ENCODE measurements at places on chromosomes 5 and 9.

GRCh38 chr9:23229890-23230317 lies 596.1 kb downstream of the ELAVL2 start:
- DNase-seq: no peak

- no peak for DNase-seq
These were observed 6.5 kb downstream of the SLC35A4 start for GRCh38 chr5:140571105-140571504.

DNA sequence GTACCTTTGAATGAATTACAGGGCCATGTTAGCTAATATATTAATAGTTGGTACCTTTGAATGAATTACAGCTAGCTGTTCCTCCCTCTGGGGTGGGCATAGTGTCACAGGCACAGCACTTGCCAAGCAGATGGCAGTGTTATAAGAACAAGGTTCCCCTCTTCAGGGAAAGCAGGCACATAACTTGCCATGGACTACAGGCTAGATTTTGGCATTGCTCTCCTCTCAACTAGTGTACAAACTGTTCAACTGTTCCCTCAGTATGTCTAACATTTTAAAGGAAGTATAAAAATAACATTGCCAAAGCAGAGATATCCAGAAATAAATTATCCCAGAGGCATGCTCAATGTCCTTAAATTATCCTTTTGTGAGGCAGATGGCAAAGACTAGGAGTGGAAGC lies 33.7 kb downstream of the ABITRAM start:
- DNase-seq: no peak

DNA sequence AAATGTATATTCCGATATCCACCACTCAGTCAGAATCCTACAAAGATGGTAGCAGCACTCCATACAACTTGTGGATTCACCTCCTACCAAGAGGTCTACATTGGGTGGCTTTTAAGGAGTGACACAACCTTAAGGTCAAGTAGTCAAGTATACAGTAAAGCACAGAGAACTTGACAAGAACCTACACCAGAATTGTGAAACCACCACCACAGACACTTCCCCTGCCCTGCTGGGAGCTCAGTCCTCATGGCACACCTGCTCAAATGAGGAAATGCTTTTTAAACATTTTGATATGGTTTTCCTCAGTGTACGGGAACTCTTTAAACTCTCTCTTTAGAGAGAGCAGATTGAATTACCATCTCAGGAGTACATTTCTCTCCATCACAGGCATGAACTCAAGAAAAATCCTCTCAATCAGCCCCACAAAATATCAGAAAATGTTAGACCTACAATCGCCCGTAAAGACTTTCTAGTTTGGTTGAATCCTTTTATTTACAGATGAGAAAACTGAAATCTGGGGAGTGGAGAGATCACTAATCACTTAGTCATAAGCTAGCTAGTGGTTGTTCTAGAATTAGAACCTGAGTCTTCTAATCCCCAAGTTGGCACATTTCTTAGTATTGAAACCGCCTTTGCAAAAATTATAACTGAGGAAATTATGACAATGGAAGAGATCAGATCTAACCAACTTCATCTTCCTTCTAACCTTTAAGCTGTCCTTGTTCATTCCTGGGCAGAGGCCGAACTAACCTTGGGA lies 38.5 kb upstream of the NR4A3 start:
- DNase-seq: no peak

DNA sequence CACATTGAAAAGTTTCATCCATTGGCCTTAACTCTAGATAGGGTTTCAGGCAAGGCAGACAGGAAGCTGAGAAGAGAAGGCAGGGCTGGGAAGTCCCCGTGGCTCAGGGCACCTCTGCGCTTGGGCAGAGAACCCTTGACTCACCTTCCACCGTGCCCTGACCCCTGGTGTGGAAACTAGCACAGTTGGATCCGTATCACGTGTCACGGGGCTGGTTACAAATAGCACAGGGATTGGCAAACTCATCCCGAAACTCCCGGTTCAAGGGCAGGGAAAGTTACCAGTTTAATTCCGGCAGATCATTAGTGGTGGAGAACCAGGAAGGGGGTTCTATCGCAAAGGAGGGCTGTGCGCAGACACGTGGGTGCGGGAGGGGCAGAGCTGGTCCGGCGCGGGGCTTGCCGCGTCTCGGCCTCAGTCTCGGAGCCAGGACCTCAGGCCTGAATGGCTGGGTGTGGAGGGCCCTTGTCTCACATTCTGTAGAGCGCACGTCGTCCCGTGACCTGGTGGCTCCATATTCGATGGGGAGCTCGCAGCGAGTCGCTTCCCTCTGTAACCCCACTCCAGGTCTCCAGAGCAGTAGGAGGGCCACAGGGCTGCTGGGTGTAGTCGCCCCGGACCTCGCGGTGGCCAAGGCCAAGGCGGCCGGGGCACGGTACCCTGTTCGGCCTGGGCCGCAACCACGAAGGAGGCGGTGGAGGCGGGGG lies 771 bp upstream of the TMEM171 start:
- DNase-seq: no peak

DNA sequence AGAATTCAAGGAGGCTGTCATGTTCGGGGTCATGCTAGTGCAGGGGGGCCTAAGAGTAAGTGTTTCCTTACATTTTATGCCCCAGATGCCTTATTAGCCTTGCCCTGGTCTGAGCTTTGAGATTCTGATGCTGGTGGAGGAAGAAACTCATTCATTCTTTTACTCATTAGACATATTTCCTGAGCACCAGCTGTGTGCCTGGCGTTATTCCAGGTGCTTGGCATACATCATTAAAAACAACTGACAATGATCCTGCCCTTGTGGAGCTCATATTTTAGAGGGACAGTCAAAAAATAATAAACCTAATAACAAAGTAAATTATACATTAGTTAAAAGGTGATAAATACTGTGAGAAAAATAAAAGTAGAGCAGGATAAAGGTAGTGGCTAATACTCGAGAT lies 138.9 kb upstream of the SGCD start:
- no peak for DNase-seq

GRCh38 chr9:135081731-135082130 lies 5.7 kb upstream of the OLFM1 start:
- DNase-seq: no peak

DNA sequence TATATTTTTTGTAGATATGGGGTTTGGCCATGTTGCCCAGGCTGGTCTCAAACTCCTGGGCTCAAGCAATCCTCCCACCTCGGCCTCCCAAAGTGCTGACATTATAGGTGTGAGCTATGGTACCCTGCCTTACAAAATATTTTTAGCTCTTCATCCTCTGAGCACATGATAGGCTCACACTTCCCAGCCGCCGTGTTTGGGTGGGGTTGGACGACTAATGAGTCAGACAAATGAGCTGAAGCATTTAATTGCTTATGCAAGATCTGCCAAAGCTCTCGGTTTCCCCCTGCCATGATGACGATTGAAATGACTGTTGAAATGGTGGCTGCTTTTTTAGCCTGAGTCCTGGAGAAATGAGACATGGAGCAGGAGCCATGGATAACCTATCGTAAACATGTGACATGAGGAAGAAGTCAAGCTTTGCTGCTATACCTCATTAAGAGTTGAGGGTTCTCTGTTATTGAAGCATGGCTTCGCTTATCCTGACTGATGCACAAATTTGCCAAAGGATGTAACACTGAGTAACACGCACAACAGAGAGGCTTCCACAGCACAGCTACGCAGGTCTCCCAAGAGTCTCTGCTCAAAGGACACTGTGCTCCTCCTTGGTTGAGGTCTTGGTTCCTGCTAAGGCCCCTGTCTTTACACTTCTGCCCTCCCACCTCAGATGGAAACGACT lies 48.2 kb upstream of the GFPT2 start:
- no peak for DNase-seq

- DNase-seq: no peak
These were observed 45.8 kb downstream of the SECISBP2 start for GRCh38 chr9:89363921-89364665.
